ENCODE measurements at places on chromosomes 3 and 15.

GRCh38 chr15:101615986-101616848 lies 36.0 kb downstream of the TM2D3 start:
- peak; percentile 69 for DNase-seq

DNA sequence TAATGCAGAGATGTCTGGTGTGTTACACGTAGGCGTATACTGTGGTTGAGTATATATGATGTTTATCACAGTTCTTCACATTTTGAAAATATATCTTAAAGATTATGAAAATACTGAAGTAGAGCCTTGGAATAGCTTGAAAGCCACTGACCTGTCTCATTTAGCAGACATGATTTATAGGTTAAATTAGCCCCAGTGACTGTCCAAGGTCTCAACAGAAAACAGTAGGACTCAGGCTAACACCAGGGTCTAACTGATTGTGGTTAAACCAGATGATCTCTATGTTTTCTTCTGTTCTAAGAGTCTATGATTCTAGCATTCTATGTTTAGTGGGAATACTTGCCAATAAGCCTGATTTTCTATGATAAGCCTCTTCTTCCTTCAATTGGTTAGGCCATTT lies 166.4 kb upstream of the NR2E3 start:
- DNase-seq: no peak

DNA sequence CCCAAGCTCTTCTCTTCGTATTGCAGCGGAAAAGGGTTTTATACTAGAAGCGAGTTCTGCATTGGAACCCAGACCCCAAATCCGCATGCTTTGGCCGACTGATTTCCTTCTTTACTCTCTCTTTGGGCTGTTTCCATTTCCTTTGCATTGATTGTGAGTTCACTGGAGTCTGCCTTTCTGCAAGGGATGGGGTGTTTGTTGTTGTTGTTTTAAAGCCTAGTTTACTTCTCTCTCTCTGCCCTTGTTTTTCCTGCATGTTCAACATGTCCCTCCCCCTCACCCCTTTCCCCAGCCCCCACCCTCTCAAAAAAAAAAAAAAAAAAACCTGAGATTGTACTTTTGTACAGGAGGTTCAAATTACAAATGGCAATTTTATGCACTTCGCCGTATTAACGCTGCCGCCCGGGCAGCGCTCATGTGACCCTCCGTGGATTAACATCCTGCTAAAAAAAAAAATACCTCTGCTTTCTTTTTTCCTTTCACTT lies 2.2 kb downstream of the NR2F2 start:
- peak; percentile 18 for DNase-seq

DNA sequence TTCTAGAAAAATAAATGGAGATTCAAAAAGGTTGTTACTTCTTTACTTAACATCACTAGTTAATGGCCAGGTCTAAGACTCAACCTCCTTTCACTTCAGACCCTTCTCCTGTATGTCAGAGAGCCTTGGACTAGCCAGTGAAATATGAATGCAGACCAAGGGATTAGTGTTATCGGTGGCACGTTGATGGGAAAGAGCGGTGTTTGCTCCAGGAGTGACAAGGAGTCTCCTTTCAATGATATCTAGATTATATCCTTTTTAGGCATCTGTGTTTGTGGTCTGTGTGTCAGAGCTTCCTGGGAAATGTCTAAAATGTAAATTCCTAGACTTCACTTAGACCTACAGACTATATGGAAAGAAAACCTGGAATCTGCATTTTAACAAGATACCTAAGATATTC lies 658.0 kb upstream of the KCNMB2 start:
- no peak for DNase-seq

DNA sequence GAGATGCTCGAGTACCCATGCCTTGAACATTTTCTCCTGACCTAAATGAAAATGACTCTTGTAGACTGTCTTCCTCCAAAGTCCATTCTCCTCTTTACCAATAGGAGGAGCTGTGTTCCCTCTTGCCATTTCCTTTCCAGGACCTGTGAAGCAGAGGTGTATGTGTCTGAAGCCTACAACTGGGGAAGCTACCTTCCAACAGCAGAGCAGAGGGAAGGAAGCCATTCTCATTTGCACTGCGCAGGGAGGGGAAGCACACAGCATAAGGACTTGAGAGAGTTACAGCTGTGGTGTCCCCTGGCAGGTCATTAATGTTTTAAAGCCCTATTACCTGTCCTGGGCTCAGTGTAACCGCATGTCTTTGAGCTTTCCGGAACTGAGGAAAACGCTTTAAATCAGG lies 38.7 kb downstream of the HSPBAP1 start:
- DNase-seq: no peak

DNA sequence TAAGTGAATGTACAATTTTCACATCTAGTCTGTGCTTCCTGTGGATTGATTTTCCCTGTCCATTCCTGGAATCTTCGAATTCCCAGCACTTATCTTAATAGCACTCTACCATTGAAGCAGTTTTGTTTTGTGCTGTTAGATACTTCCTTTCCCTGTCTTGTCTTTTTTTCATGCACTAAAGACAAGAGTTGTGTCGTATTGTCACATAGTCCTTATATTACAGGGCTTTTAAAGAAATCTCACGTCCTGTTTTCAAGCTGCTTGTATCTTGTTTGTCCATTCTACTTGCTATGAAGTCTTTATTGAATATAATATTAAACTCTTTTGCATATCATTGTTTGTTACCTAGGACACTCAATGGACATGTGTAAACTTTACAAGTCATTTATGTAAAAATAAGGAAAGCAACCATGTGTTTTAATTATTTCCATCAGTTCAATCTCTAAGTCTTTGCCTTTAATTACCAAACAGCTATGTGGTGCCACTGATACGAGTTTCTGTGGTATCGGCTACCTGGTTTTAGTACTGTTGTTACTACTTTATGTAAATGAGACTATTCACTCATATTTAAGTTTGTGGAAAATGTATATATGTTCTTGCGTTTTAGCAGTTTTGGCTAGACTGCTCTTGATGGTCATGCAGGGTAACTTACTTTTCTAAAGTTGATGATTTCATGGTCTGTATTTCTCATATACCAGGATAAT lies 10.3 kb downstream of the PIK3CA start:
- DNase-seq: no peak

- no peak for DNase-seq
Measured at GRCh38 chr3:108178676-108179075, 43.5 kb downstream of the IFT57 start.

DNA sequence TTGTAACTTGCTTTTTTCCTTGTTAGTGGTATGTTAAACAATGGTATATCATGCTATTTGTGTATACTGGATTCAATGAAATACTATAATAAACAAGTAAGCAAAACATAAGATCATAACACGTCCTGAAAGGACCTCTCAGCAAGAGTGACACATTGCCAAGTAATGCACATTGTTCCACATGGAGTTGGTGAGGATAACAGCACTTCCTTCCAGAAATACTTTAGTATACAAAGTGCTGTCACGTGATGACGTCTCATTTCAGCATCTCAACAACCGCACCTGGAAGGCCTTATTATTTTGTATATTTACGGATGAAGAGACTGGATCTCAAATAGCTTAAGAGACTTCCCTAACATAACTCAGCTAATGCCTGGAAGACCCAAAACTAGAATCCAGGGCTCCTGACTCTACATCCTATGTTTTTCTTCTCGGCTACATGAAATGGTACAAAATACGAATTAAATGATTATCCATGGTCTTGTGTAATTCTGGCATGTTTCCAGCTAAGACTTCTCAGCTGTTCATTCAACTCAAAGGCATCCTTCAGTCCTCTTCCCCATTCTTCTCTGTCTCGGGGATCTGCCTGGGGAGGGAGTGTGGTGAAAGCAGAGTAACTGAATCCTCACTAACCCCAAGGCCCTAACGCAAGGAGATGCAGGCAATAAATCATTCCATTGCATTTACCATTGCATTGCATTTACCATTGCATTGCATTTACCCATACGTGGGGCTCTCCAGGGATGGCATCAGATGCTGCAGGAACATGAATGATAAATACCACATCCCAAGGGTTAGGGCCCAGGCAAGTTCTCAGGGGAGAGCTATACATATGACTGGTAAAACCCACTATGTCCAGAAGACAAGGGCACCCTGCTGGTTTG lies 79.2 kb downstream of the LIPC start:
- no peak for DNase-seq

DNA sequence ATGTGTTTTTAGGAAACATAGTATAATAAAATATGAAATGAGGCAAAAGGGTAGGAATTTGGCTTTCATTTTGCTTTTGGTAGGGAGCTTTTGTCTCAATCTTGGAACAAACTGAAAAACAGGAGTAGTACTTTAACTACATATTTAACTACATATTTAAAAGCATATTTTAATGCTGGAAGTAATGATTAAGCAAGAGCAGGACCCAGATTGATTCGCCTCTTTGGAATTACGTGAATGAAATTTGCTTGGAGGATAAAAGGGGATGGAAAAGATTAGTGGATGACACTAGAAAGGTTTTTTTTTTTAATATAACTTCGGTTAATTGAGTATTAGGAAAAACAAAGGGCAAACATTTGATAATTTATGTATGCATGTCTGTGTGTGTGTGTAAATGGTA lies 11.2 kb upstream of the TMEM212 start:
- no peak for DNase-seq

DNA sequence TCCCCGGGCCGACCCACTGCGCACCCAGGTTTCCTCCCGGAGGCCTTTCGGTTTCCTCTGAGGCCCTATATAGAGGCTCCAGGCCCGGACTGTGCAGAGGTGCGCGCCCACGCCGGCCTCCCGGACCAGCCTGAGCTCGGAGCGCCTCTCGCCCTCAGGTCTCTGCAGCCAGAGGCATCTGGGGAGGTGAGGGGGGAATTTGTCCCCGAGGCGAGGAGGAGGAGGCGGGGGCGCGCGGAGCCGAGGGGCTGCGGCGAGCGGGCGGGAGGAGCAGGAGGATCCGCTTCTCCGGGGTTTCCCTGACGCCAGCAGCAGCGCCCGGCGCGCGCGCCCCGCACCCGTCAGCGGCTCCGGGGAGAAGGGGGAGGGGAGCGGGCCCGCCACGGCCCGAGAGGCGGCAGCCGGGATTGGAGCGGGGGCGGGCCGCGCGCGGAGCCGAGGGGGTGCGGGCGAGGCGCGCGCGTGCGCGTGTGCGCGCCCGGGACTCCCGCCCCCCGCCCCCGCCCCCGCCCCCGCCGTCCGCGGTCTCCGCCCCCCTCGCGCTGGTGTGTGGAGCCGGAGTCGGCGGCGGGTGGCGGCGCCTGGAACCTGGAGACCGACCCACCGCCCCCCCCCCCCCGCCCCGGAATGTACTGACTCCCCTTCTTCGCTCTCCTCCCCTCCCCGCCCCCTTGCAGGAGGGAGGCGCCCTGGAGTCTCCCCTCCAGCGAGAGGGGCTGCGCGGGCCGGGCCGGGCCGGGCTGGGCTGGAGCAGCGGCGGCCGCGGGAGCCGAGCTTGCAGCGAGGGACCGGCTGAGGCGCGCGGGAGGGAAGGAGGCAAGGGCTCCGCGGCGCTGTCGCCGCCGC lies at the start of gene NEO1:
Gene NEO1 (plus strand): TSS at position 657 of the 846 bp plus-strand sequence. CDS start 213 bp downstream, outside the sequence.
- peak; percentile 91 for DNase-seq

DNA sequence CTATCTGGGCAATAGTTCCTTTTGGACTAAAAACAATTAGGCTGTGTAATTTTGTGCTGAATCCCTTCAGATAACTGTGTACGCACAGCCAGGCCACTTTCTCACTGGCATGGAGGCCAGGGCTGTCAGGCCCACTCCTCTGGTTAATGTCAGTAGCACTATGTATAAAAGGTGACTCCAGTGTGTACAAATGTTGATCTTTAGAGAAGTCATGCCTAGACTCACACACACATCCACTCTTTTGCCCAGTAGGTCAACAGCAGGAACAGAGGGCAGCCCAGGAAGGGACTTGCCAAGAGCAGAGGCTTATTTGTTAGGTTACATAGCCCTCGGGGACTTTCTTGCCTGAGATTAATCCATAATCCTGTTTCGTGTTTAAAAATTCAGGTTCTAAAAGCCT lies 416.6 kb upstream of the WNT5A start:
- no peak for DNase-seq

- no peak for DNase-seq
Measured at GRCh38 chr3:1131166-1131565, 38.3 kb downstream of the CNTN6 start.

Data from adrenal gland (tissue), 19 donors.